ENCODE measurements at places on chromosomes 16 and 17.

DNA sequence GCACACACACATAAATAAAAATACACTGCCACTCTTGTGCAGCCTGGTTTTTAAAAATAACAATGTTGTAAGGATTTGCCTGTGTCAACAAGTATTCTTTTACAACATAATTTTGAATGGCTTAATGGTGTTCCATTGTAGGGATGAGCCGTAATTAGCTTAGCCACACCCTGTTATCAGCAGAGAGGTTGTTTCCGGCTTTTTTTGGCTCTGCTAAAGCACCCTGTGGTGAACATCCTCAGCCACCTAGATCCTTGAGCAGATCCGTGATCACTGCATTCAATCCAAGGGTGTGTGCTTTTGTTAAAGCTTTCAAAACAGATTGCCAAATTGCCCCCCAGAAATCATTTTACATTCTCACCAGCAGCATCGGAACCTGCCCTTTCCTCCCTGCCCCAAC is 7.0 kb downstream of the KATNB1 start:
- no peak for DNase-seq

DNA sequence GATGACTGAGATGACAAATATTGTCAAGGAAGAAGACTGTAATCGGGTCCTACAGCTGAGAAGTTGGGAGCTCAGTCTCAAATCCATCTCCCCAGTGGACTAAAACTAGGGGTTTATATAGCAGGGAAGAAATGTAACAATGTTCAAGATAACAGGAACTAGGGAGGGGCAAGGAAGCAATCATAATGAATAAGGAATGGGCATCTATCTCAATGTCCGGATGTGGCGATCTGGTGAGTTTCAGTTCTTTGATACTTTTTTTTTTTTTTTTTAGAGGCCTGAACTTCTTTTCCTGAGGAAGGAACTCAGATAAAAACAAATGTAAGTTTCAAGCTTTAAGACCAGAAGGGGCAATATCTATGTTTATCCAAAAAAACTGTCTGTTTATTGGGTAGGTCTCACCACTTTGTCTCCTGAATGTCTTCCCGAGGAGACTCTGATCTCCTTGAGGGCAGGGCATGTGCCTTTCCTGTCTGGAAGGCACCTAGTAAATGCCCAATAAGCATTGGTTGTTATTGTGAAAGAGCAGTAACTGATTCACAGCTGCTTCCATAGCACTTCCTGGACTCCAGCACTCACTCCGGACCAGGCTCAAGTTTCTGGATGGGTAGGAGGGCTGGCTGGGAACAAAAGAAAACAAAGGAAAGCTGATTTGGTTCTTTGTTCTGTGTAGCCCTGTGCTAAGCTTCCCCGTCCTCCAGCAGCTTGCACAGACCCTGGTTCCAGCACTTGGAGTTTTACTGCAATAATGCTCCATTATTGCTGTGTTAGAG is 51.9 kb downstream of the MEOX1 start:
- no peak for DNase-seq

DNA sequence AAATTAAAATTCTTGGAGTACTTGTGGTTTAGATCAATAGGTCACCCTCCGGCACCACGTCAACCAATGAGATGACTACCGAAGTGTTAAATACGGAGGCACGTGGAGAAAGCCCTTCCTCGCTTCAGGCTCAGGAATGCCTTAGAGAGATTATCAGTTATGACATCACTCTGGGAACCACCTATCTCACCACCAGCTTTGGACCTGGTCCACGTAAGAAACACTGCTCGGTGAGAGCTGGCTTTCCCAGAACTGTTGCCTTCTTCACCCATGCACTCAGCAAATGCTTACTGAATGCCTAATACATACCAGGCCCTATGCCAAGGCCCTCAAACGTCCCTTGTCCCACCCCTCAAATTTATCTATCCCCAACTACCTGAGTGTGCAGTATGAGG is 71.3 kb downstream of the SMG6 start:
- DNase-seq = no peak

DNA sequence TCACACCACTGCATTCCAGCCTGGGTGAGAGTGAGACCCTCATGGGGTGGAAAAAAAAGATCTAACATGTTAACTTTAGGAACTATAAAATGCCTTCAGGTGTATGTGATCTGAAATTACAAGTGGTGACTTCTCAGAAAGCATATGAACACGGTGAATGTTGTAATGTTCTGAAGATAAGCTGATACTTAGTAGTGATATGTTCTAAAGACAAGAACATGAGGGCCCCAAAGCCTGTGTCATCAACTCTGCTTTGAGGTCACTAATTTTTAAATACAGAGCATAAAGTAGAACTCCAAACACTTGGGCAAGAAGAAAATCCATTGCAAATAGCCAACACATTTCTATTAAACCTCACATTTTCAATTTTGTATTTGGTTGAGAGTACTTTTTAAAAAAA is 2.6 kb upstream of the FBF1 start:
- no peak for DNase-seq
